Skin of body (tissue), 3 donors: ENCODE measurements at places on chromosomes 2 and 18. TPM values are rescaled to one million over a fixed set of nuclear protein-coding genes. Genes with fewer than 3 reads are reported as not detected.

DNA sequence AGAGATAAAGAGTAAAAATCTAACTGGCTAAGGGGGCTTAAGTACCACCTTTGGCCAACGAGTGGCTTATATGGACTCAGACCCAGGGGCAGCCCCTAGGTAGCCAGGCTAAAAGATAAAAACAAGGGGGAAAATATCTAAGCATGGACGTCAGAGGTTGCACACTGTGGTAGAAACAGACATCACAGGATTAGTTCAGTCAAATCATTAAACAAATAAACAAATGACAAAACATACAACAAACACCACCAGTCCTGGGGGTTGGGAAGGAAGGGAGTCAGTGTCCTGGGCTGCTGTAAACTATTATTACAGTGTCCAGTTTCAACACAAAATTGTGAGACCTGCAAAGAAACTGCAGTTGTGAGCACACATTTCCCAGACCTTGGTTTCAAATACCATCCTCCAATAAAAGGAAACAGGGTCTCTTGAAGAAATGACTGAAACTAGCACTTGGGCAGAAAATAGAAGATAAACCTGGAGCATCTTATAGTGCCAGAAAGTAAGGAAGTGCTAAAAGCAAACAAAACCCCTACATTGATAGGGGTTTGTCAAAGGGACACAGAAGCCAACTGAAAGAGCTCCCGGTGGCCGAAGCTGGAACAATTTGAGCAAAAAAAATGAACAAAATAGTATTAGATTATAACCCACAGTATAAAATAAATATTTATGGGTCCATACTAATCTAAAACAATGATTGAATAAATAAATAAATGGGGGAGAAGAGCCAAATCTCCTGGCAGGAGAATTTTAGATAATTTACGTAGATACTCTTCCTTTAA is 154.8 kb upstream of the KLF7 start:
- no peak for DNase-seq

- no peak for DNase-seq
Observed at GRCh38 chr18:39781565-39781964, 2173.5 kb upstream of the PIK3C3 start.

- DNase-seq: no peak
Observed at GRCh38 chr2:226478109-226478809, 321.4 kb downstream of the IRS1 start.

GRCh38 chr2:120613742-120614571 is 121.7 kb upstream of the GLI2 start:
- peak; percentile 75 for DNase-seq

DNA sequence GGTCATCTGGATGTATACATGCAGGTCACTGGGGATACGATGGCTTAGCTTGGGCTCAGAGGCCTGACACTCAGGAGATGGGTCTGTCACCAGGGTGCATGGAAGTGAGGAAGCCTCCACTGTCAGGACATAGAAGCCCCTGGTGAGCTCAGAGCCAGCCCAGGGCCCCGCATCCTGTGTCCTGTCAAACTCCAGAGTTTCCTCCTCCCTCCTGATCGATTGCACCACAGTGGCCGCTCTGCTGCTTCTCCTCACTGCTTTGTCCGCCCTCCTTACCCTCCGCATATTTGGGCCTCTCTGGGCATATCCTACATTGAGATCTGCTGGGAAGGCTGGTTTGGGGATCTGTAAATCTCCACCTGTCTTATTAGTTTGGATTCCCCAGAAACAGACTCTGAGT is 37.5 kb upstream of the ATG16L1 start:
- no peak for DNase-seq

GRCh38 chr2:155842103-155842502 is 490.4 kb downstream of the NR4A2 start:
- peak; percentile 12 for DNase-seq

- no peak for DNase-seq
Observed at GRCh38 chr2:201204655-201205514, 21.9 kb downstream of the CASP10 start.

- DNase-seq: no peak
Observed at GRCh38 chr2:4604767-4605166, 901.4 kb downstream of the DCDC2C start.

GRCh38 chr2:19933351-19933981 is 31.7 kb upstream of the TTC32 start:
- DNase-seq: no peak

DNA sequence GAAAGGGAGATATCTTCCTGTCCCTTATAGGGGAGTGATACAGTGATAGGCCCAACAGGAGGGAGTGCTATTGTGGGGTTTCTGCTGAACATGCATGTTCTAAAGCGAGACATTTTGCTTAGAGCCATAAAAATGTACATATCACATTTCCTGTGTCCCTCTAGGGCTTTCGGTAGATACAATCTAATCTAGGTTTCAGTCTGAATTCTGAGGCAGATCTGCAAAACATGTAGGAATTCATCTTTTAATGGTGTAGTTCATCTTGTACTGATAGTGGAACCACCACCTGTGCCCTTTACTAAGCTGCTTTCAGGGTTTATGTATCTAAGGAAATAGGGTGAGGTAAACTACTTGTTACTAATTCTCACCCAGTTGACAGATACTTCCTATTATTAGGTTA is 73.8 kb downstream of the SPTBN1 start:
- no peak for DNase-seq

DNA sequence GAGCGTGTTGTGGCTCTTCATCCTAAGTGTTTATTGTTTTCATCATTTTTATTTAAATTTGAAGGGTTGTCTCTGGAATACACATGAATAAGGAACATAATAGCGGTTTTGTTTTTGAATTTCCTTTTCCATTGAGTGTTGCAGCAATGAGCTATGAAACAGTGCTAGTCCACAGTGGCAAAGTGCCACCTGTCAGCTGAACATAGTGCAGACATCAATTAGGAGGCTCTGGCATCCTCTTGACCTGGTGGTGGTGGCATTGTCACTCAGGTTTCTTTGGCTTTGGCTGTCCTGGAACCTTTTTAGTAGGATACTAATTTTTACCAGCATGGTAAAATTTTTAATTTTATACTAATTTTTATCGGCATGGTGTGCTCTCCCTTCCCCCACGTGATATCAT is 63.2 kb downstream of the UGGT1 start:
- no peak for DNase-seq

DNA sequence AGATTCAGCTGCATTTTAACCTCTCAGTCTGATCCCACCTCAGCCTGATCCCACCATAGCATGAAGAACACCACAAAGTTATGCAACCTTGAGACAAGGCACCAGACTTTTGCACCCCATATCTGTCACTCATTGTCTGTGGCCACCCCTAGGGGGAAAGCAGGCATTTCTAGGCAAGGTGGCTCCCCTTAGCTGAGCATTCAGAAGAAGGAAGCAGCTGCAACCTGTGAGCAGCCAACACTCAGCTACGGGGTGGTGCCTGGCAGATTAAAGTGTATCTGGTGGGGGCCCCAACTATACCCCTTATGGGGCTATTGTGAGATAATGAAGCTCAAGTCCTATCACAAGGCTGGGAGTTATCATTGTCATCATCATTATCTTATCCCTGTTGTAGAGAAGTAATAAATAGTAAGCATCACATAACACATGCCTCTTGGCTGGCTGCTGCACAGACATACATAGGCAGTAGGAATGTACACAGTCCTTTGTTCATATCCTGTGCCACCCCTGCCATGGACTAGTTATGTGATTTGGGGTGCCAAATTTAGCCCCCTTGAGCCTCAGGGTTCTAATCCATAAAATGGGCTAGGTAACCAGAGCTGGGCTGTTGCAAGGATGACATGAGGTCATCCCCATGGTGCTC is 20.6 kb upstream of the TMEM163 start:
- DNase-seq: no peak

GRCh38 chr18:31241900-31242409 is 76.0 kb upstream of the DSG1 start:
- DNase-seq: peak; percentile 41

GRCh38 chr2:44949329-44950151 is 8.0 kb downstream of the SIX3 start:
- no peak for DNase-seq

DNA sequence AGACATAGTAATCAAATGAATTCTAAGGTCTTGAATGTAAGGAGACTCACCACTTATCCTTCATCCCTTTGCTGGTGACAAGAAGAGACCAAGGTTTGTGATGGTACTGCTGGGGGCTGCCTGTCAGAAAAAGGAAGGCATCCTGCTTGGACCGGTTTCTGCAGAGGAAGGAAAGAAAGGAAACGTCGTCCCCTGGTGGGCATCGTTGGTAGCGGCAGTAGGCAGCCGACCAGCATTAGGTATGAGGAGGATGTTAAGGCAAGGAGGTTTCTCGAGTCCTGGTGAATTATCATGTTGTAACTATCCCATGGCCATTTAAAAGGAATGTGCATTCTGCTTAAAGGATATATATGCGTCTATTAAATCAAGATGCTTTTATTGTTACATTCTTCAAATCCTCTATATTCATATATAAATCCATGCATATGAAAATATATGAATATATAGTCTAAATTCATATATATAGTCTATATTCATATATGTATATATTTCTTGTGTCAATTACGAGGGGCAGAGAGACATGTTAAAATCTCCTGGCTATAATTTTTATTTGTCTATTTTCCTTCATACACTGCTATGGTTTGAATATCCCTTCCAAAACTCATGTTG is 94.4 kb upstream of the TGFA start:
- no peak for DNase-seq

DNA sequence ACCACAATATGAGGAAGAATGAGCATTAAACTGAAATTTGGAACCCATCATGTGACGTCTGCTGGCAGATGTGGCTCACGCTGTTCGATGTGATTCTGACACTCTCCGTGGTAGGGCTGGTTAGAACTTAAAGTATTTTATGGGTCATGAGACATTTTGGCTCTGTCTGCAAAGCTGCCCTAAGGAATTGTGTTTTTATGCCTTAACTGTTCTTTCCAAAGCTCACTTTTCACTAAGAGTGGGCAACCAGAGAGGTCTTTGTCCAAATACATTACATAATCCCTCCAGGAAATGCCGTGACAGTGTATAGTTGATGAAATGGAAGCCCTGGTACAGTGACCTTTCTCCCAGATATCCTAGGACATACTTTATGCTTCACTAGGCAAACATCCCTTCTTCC is 119.1 kb downstream of the AQP4 start:
- no peak for DNase-seq

DNA sequence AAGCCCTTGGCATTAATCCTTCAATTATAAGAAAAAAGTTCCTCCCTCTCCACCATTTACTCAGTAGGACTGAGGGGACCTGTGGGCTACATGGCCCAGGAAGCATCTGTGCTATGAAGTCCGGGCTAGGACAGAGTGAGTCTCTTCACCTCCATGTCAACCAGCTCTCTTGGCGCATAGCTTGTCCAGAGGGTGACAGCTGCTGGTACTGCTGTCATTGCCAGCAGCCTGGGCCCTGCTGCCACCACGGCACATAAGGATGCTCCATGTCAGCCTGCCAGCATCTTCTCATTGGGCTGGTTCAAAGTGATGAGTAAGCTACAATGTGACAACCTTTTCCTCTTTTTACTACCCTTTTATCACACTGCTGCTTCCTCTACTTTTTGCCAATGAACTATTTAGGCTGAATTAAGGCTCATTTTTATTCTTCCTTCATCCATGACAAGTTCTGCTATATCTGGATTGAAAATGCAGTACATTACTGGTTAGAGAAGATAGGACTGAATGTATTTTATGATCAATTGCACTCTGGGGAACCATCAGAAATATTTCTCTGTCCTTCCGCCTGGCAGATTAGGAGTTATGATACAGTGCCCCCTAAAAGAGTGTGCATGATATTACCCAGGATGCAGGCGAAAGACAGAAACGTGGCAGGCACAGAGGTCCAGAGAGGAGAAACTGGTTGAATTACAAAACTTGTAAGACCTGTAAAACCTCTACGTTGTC is 258.9 kb upstream of the TNP1 start:
- no peak for DNase-seq

GRCh38 chr2:240906141-240906910 is at the start of gene CROCC2:
Gene CROCC2 (plus strand): TSS chr2:240906336. CDS start chr2:240906514, 178 bp downstream.
- no peak for DNase-seq

DNA sequence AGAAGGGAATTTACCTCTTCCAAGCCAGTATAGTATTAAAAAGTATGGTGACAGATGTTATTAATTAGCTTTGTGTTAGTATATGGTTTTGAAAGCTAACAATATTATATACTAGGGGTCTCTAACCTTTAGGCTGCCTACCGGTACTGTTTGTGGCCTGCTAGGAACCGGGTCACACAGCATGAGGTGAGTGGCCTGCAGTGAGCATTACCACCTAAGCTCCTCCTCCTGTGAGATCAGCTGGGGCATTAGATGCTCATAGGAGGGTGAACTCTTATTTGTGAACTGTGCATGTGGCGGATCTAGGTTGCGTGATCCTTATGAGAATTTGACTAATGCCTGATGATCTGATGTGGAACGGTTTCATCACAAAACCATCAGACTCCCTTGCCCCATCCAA is 583.4 kb upstream of the CDH2 start:
- no peak for DNase-seq

DNA sequence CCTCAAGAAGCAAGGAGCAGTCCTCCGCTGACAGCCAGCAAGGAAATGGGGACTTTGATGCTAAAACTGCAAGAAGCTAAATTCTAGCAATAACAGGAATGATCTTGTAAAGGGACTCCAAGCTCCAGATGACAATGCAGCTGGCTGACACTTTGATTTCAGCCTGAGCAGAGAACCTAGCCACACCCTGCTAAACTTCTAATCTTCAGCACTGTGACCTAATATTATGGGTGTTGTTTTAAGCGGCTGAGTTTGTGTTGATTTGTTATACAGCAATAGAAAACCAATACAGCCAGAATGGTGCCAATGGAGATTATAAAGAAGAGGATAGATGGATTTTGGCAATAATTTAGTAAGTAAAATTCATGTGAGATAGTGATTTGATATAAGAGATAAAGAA is 196.7 kb upstream of the SPHKAP start:
- no peak for DNase-seq

DNA sequence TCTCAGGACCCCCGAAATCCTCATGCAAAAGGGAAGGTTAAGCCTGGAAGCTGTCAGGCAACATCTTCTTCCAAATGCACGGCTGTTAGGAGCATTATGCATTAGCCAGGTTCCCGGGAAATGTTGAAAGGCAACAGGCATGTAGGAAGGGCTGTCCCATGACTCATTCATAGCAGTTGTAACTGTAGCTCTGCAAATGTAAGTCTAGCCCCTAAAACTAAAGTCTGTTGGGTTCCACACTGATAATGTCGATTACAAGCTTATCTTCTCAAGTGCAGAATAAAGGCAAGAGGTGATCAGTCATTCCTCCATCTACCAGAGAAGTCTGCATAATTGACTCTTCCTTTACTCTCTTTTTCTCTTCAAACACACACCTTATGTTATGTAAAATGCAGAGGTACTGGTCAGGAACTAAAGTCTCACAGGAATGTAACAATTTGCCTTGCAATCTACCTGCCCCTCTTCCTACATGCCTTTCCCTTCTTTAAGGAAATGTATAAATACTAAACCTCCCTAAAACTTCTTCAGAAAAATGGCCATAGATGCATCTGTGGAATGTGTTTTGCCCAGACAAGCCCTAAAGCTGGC is 99.8 kb downstream of the AKAIN1 start:
- DNase-seq: no peak

Gene C2orf69
- total RNA-seq: 10.8 TPM

Gene REG3A
- total RNA-seq: not detected

Gene GAL3ST2
- 0.30 TPM for total RNA-seq

Gene GYPC
- total RNA-seq: 102 TPM

Gene SLC5A7
- 0.10 TPM for total RNA-seq

Gene ERMN
- total RNA-seq: 0.10 TPM

Gene ABHD1
- total RNA-seq: 0.10 TPM

Gene PTPRM
- 46.3 TPM for total RNA-seq

Gene TDRD15
- total RNA-seq: 0.10 TPM

Gene GPR55
- total RNA-seq: not detected

Gene HOXD13
- not detected for total RNA-seq

Gene PKDCC
- total RNA-seq: 48.9 TPM

Gene TMEM17
- 3.3 TPM for total RNA-seq

Gene IL36A
- total RNA-seq: not detected

Gene CYTIP
- 8.2 TPM for total RNA-seq
